ENCODE measurements at places on chromosomes 7 and 10. TPM values are rescaled to one million over a fixed set of nuclear protein-coding genes. Genes with fewer than 3 reads are reported as not detected.

DNA sequence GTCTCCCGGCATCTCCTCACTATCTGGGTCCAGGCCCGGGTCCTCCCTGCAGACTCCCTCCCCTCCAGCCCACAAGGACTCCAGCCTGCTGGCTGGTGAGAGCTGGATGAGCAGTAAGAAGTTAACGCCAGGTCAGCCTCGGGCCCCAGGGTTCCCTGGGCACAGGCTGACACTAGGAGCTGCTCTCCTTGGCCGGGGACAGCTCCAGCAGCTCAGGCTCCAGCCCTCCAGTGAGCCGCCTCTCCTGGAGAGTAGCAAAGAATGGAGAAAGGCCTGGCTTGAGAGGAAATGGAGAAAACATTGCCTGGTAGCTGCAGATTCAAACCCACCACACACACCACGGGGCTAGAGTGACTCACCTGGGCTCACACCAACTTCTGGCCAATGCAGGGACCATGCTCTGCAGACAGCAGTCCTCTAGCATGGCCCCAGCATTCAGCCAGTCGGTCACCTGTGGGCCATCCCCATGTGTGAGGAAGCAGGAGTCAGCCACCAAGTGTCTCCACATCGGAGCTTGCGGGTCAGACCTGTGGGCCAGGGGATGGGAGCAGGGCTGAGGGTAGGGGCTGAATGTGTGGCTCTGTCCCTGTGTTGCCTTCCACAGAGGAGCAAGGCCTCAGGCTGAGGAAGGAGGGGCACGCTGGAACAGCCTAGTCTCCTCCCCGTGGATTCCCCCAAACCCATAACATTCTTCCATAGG is 6.5 kb downstream of the SAP25 start:
- no peak overlapping the region for H3K4me3 ChIP-seq
- H3K27me3 ChIP-seq, result peaks cover 3% of the 10 kb centered on the region
- H3K4me1 ChIP-seq, result peaks cover 4% of the 10 kb centered on the region
- H3K27ac ChIP-seq, result no peak overlapping the region

GRCh38 chr7:155490697-155491628 is 33.0 kb downstream of the EN2 start:
- H3K27me3 ChIP-seq, result peaks cover 3% of the 10 kb centered on the region
- no peaks in the 10 kb centered on the region for H3K36me3 ChIP-seq
- no peaks in the 10 kb centered on the region for H3K4me1 ChIP-seq

NRG3 gene
- not detected for polyA plus RNA-seq

DNA sequence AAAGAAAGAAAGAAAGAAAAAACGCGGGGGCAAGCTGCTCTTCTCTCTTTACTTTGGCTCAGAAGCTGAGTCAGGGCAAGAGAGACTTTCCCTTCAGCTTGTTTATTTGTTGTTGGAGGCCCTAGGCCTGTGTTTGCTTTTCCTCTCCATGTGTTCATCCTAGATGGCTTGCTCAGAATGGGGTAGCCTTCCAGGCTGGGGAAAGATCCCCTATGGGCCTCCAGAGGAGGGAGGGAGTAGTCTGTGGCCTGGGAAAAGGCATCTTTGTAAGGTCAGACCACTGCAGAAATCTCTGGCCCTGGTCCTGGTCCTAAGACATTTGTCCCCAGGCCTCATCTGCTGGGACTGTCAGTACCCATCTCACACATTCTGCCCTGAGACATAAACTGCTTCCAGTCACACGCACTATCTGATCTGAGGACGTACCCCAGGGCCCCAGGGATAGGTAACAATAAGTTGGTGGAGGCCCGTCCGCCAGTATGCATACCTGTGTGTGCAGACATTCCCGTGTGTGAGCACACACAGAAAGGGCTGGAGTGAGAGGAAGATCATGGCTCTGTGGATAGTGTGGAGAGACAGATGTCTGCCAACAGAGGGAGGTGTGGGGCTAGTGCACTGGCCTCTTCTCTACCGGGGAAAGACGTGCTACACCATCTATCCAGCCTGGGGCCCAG is 4.9 kb upstream of the SCD start:
- peaks cover 14% of the 10 kb centered on the region for H3K4me1 ChIP-seq
- DNase-seq, result peak; percentile 60
- no peak overlapping the region for H3K4me3 ChIP-seq
- H3K27me3 ChIP-seq, result peaks cover 7% of the 10 kb centered on the region

GRM3 gene
- not detected for polyA plus RNA-seq

DNA sequence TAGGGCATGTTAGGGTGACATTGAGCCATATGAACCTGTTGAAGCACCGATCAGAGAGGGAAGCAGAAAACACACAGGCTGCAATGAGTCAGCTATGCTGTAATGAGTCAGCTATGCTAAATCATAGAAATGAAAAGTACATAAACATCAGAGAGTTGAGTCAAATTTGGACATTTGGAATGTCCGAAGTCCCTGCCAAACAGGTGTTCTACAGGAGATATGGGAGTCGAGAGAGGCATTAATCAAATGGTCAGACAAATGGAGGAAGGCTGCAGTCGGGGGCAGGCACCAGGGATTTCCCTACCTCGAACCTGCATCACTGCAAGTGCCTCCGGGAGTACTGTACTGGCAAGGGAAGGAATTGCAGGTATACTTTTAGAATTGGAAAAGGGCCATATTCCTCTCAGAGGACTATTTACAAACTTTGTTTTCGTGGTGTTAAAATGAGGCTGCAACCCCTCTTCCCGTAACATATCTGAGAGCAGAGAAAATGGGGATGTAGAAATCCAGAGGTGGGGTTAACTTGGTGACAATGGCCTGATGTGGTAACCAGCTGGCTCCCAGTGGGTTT is 8.8 kb upstream of the ZC3HAV1 start:
- H3K4me3 ChIP-seq, result no peak overlapping the region
- peak; percentile 81 for DNase-seq
- H3K36me3 ChIP-seq, result no peaks in the 10 kb centered on the region
- H3K27me3 ChIP-seq, result peaks cover 8% of the 10 kb centered on the region
- peaks cover 5% of the 10 kb centered on the region for H3K4me1 ChIP-seq
- H3K27ac ChIP-seq, result no peak overlapping the region

DNA sequence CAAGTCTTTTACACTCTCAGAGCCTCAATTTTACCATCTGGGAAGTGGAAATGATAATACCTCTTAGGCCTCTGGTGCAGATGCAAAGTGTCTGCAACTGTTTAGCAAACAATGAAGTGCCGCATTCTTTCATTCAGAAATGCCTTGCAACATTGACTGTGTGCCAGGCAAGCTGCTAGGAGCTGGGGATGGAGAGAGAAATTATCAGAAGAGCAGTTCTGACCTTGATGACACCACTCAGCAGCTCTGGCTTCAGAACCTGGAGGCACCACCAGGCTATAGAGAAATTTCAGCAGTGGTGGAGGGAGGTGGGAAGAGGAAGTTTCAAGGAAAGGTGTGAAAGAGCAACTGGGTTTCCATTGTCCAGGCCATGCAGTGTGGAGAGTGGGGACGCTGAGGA is 78.1 kb upstream of the HABP2 start:
- no peaks in the 10 kb centered on the region for H3K36me3 ChIP-seq
- H3K27me3 ChIP-seq, result no peaks in the 10 kb centered on the region
- H3K4me1 ChIP-seq, result no peaks in the 10 kb centered on the region
- H3K27ac ChIP-seq, result no peak overlapping the region

GRCh38 chr10:28947171-28947570 is 269.9 kb downstream of the BAMBI start:
- peak; percentile 21 for DNase-seq
- peaks cover 3% of the 10 kb centered on the region for H3K4me1 ChIP-seq
- no peaks in the 10 kb centered on the region for H3K27me3 ChIP-seq

LRRD1 gene
- 0.02 TPM for polyA plus RNA-seq

EVX1 gene
- polyA plus RNA-seq, result not detected

- H3K4me1 ChIP-seq, result peaks cover 6% of the 10 kb centered on the region
- no peak overlapping the region for H3K27ac ChIP-seq
These were observed 43.5 kb downstream of the ADK start for GRCh38 chr10:74194545-74194944.

DNA sequence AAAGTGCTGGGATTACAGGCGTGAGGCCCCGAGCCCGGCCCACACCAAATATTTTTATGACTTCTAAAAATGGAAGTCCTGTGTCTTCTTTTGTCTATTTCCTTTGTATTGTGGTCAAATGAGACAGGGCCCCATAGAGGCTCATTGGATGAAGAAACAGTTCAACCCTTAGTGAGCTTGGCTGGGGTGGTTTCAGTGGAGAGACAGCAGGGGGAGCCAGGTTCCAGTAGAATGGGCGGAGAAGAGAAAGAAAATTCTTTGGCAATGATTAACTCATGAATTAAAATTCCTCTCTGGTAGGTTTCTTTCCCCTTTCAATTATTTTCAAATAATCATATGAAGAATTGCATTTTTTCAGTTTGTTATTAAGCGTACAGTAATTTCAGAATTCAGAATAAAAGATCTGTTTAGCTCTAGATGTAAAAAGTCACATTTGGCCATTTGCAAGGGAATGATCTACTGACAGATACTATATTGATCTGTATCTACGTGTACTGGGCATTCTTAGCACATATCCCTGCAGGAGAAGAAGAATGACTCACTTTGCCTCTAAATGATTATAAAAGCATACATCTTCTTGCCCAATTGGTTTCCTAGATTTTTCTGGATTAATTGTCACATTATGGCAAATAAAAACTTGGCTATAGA is 43.2 kb downstream of the PNLIPRP3 start:
- no peak for DNase-seq
- H3K4me3 ChIP-seq, result no peak overlapping the region
- no peaks in the 10 kb centered on the region for H3K36me3 ChIP-seq
- no peaks in the 10 kb centered on the region for H3K27me3 ChIP-seq
- no peaks in the 10 kb centered on the region for H3K4me1 ChIP-seq

PON1 gene
- not detected for polyA plus RNA-seq

DNA sequence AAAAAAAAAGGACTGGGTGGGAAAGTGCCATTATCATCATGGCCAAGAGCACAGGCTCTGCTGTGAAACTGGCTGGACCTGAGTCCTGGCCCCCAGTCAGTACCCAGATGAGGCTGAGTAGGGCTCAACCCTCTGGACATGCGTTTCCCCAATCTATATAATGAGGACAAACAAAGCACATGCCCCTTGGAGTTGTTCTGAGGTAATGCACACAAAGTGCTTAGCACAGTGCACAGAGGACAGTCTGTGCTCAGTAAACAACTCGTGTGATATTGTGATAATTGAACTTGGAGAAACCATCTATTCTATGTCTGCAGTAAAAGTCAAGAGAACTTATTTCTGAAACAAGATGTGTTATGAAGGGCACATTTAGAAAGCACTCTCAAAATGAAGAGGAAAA is 138.8 kb downstream of the KCNMA1 start:
- H3K4me1 ChIP-seq, result peaks cover 23% of the 10 kb centered on the region
- H3K36me3 ChIP-seq, result no peaks in the 10 kb centered on the region
- no peak overlapping the region for H3K27ac ChIP-seq
- DNase-seq, result no peak

- H3K36me3 ChIP-seq, result no peaks in the 10 kb centered on the region
- no peak overlapping the region for H3K27ac ChIP-seq
These were observed 15.8 kb upstream of the FRMPD2 start for GRCh38 chr10:48290286-48290685.

DNA sequence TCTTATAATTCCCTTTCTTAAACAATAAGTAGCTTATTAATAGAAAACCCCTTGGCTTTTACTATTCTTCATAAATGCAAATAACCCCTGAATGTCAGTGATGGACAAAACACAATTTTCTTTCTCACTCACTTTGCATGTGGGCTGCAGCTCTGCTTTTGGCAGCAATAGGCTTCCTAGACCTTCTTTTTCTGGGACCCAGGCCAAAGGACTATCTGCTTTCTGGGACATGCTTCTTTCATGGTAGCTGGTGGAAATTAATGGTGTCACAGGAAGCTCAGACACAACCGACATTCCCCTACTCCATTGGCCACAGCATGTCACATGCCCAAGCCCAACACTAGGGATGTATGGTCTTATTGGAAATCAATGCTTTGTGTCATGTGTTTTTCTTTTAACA is 134.3 kb upstream of the MDFIC start:
- no peaks in the 10 kb centered on the region for H3K36me3 ChIP-seq
- DNase-seq, result no peak
- H3K4me3 ChIP-seq, result no peak overlapping the region
- H3K27ac ChIP-seq, result no peak overlapping the region
- H3K4me1 ChIP-seq, result peaks cover 4% of the 10 kb centered on the region

NUPR2 gene
- not detected for polyA plus RNA-seq

NUTM2D gene
- polyA plus RNA-seq, result 1.8 TPM

DNA sequence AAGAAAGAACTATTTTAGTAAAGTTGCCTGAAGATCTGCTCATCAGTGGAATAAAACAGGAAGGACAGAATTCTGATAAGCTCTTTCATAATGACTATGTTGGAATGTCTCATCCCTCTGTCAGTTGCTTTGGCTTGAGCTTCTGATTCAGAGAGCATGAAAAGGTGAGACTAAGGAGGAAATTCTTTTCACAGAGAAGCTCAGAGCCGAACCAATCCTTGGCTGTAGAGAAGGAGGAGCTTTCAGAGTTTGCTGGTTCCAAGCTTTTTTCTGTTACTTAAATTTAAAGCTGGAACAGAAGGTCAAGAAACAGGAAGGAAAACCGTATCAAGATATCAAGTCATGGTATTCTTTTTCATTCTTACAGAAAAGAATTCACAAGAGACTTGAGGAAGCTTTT is 24.0 kb downstream of the GSTO2 start:
- no peak overlapping the region for H3K4me3 ChIP-seq
- H3K27me3 ChIP-seq, result no peaks in the 10 kb centered on the region
- no peaks in the 10 kb centered on the region for H3K36me3 ChIP-seq
- H3K27ac ChIP-seq, result no peak overlapping the region
- peak; percentile 82 for DNase-seq

DNA sequence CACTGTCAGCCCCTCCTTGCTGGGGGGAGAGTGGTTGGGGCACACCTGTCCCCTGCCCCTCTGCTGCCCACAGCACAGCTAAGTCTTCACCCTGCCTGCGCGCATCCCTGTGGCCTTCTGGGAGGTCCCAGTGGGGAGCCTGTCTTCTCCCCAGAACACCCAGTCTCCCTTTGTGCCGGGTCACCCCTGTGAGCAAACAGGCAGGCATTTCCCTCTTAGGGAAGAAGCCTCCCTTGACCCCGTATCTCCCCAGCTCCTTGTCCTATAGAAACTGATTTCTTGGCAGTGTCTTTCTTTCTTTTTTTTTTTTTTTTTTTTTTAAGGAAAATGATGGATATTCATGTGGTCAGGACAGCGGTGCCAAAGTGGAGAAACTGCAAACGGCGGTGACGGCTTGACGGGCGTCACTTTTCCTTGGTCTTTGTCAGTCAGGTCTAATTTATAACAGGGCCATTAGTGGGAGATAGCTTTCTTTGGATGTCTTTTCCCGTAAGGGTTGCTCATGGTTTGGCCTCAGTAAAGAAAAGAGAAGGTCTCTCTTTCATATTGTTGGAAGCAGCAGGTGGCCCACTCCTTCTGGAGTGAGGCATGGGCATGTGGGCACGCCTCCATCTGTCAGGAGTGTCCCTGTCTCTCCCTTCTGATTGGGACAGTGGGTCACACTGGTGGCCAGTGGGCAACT is 115.3 kb downstream of the NKX6-2 start:
- no peak overlapping the region for H3K27ac ChIP-seq
- H3K27me3 ChIP-seq, result no peaks in the 10 kb centered on the region
- DNase-seq, result no peak
- no peak overlapping the region for H3K4me3 ChIP-seq
- H3K4me1 ChIP-seq, result peaks cover 19% of the 10 kb centered on the region

CTTNBP2 gene
- 7.1 TPM for polyA plus RNA-seq

- no peak for DNase-seq
- no peaks in the 10 kb centered on the region for H3K27me3 ChIP-seq
- H3K4me1 ChIP-seq, result peaks cover 31% of the 10 kb centered on the region
- no peak overlapping the region for H3K27ac ChIP-seq
- H3K36me3 ChIP-seq, result peaks cover 57% of the 10 kb centered on the region
These were observed 86.5 kb downstream of the HIPK2 start for GRCh38 chr7:139691253-139691781.

- no peak overlapping the region for H3K4me3 ChIP-seq
- DNase-seq, result no peak
- no peaks in the 10 kb centered on the region for H3K36me3 ChIP-seq
These were observed 144.3 kb downstream of the ANKRD30A start for GRCh38 chr10:37269554-37270256.

GRCh38 chr7:134339475-134339874 is 22.7 kb upstream of the SLC35B4 start:
- no peak overlapping the region for H3K4me3 ChIP-seq
- H3K27ac ChIP-seq, result no peak overlapping the region
- H3K27me3 ChIP-seq, result peaks cover 6% of the 10 kb centered on the region
- no peaks in the 10 kb centered on the region for H3K36me3 ChIP-seq

PNLIPRP2 gene
- polyA plus RNA-seq, result not detected
